ENCODE measurements at places on chromosomes 7 and 10.

DNA sequence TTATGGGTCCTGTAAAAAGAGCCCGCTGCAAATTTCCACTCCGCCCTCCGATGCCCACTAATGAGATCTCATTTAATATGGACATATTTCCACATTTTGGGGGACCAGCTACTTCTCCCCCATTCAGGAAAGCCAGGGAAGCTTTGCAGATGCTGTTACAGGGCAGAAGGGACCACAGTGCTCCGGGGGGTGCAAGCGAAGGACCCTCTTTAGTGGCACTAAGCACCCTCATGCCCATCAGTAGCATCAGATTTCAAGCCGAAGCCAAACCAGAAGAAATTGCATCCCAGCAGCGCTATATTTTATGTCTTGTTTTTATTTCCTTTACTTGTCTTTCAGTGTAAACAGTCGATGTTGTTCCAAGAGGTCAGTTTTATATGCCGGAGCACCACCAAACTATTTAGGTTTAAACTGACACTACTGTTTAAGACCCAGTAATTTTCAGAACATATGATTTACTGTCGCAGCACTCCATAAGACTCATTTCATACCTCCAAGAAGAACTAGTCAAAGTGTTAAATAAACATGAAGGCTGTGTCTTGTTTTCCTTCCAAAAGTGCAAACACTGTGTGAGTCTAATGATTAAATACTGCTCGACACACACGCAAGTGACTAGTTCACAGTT, 122.2 kb upstream of the MGMT start:
- DNase-seq, result no peak

- DNase-seq, result no peak
Measured at GRCh38 chr10:91803386-91804125, 5.3 kb downstream of the TNKS2 start.

DNA sequence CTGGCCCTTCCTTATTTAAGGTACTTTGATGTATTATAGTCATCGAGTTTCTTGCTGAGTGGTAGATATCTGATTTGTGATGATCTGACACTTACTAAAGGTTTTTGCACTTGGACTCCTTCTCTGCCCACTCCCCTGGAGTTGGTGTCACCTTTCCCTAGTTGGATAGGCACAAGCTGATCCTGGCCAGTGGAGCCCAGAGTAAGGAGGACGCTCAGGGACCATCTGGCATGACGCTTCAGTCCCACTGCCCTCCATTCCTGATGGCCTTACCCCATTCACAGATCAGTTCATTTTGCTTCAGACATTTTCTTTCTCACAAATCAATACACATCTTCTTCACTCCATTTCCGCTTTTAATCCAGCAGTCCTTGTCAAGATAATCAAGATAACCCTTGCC, 20.1 kb downstream of the ASB15 start:
- no peak for DNase-seq

DNA sequence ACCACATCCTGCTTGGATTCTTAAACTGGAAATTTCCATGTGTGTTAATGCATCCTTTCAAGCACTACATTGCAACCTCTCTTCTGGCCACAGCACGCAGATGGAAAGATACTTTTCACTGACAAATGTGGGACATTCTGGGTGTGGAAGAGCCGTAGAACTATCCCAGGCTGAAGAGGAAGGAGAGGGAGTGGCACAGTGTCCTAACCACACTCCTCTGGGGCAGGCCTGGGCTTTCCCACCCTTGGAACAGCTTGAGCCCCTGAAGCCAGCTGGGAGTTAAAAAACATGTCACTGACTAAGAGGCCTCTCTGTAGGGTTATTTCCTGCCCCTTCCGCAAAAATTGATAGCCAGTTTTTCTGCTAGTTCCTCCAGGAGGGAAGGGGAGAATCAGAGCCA, 34.0 kb upstream of the DNMBP start:
- no peak for DNase-seq

DNA sequence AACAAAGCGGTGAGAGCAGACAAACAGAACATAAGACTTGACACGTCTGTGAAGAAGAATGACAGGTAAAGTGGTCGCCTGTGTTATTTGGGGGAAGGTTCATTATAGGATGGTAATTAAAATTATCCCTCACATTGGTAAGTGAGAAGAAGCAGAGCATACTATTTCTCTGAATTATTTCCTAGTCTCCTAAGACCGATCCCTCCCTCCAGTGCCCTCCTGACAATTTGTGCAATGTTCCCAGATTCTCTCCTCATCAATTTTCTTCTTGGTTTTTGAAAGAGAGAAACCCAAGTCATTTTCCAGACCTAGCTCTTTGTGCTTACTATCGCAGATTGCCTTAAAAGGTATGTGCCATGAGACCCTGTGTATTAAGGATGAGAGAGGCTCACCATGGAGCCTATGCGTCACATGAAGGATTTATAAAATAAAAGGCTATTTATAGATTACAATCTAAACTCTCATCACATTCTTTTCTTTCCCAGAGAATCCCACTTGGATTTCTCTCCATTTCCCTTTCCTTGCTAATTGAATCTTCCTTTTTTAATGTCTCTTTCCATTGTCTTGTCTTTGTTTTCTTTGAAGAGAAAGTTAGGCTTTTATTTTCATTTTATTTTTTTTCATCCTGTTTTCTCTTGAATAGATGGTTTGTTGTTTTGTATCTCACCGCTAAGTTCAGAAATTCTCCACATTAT, 112.0 kb downstream of the PPP1R3A start:
- DNase-seq, result no peak

GRCh38 chr7:81791568-81792518, 22.0 kb upstream of the HGF start:
- no peak for DNase-seq

DNA sequence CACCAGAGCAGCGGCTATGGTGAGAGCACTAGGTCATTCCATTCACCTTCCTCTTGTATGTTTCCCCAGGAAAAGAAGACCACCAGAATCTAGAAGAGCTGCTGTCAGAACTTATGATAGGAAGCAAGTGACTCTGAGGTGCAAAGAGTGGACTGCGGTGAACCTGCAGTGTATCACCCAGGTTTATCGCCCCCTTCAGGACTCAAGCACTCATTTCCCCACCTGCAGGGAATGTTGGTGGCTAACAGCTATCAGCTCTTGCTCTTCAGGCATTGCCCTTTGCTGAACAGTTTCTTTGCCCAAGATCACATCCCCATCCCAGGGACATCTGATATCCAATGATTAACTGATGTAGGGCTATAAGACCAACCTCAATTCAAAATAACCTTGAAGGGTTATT, 66.3 kb upstream of the IL6 start:
- DNase-seq, result no peak

- DNase-seq, result no peak
Measured at GRCh38 chr7:104497379-104497967, 169.1 kb downstream of the LHFPL3 start.

GRCh38 chr7:40824461-40824860, 689.7 kb downstream of the SUGCT start:
- no peak for DNase-seq

Measured in stimulated activated CD8-positive, alpha-beta memory T cell treated with anti-CD3 and anti-CD28 coated beads, Interleukin-12 subunit alpha, Interleukin-12 subunit beta, amount 100 ng/mL, for 4 hours (primary cell).